ENCODE measurements at places on chromosomes 6 and 20.
A peak's percentile ranks its signal among the peaks of the same experiment; 100 is the strongest.

GRCh38 chr6:44269921-44270525 is at the start of gene TMEM151B:
Gene TMEM151B, plus strand, starts transcription at chr6:44270450. Its CDS starts 293 bp downstream, at chr6:44270743.
- peak; percentile 46 for DNase-seq

GRCh38 chr6:29071831-29072723 is 15.0 kb downstream of the OR2B3 start:
- peak; percentile 60 for DNase-seq

GRCh38 chr6:23783901-23784300 is 342.1 kb upstream of the NRSN1 start:
- DNase-seq: no peak

DNA sequence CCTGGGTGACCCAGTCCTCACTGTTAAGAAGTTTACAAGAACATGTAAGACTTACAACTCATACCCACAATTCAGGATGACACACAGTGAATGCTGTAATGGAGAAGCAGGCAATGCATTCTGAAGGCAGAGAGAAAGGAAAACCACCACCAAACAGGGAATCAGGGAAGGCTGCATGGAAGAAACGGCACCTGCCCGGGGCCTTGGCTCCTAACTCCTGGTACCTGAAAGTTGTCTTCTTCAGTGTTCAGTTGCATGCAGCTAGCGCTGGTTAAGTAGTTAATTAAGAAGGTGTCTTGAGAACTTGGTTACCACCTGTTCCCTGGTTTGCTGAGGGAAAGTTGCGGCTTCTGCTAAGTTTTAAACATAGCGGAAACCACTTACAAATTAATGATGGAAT is 57.2 kb downstream of the GPR6 start:
- no peak for DNase-seq

DNA sequence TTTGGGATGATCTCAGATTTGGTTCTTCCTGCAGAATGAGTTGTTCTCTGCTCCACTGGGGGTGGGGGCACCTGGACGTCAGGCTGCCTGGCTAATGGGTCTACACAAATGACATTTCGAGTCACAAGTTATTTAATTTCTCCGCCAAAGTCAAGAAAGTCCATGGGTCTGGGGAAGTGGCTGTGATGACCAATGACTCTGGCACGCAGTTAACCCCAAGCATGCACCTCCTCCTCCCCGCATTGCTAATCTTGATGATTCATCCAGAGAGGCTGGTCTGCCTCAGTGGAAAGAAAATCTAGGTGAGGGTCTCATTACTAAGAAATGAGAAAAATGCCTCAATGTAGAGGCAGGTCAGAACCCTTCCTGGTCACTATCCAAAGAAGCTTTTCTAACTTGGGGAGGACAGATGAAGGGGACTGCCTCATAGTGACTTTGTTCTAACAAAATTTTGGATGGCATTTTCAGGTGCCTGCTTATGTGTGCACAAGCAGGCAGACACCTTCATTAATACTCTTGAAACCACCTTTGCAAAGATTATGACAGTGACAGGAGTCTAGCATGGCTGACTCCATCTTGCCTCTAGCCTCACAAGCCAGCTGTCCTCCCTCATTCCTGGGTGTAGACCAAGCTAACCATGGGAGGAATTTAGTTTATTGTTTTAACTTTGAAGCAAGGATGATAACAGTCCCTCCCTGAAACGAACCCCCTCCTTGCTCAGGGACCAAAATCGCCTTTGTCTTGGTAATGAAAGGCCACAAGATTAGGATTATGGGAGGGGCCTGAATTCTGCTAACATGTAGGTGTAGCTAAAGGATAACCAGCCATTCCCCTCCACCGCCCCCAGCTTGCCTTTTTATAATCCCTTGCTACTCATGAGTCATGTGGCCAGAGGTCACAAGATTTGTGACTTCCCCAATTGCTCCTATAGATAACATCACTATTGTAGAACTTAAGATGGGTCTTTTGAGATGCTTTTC is 98.6 kb upstream of the MRPS10 start:
- DNase-seq: no peak

- DNase-seq: no peak
Observed at GRCh38 chr20:22523499-22524392, 60.6 kb downstream of the FOXA2 start.

DNA sequence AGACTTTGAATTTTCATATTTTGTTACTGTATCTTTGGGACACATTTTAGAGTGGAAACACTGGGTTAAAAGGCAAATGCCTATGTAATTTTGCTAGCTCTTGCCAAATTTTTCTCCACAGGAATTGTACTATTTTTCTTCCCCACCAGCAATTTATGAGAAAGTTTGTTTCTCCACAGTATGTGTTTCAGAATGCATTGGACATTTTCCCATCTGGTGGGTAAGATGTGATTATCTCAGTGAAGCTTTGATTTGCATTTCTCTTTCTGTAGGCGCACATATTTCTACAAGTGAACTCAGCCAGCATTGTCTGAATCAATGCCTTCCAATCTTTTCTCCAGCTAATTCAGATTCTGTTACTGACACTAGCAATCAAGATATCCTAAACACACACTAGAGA is 157.8 kb downstream of the RCAN2 start:
- DNase-seq: no peak

GRCh38 chr20:12570371-12570770 is 438.4 kb upstream of the SPTLC3 start:
- DNase-seq: peak; percentile 71

- DNase-seq: no peak
Observed at GRCh38 chr6:1043458-1043836, 268.5 kb upstream of the FOXQ1 start.

GRCh38 chr6:22025468-22026163 is 271.2 kb downstream of the PRL start:
- DNase-seq: peak; percentile 60

DNA sequence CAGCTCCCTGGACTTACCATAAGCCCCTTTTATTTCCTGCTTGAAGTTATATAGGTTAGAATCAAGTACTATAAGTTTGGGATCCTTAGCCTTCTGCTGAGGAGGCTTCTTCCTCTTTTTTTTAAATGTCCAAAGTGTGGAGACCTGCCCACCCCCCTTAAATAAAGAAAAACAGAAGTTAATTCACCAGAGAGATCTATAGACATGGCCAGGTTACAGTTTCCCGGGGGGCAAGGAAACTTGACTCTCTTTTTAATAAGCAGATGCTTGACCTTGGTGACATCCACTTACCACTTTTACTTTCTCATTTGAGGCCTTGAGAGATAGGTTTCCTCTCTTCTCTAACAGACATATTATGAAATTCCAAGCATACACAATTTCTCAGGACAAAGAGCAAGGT is 88.3 kb downstream of the BMP2 start:
- DNase-seq: no peak
